ENCODE measurements at places on chromosomes 3 and 15.

DNA sequence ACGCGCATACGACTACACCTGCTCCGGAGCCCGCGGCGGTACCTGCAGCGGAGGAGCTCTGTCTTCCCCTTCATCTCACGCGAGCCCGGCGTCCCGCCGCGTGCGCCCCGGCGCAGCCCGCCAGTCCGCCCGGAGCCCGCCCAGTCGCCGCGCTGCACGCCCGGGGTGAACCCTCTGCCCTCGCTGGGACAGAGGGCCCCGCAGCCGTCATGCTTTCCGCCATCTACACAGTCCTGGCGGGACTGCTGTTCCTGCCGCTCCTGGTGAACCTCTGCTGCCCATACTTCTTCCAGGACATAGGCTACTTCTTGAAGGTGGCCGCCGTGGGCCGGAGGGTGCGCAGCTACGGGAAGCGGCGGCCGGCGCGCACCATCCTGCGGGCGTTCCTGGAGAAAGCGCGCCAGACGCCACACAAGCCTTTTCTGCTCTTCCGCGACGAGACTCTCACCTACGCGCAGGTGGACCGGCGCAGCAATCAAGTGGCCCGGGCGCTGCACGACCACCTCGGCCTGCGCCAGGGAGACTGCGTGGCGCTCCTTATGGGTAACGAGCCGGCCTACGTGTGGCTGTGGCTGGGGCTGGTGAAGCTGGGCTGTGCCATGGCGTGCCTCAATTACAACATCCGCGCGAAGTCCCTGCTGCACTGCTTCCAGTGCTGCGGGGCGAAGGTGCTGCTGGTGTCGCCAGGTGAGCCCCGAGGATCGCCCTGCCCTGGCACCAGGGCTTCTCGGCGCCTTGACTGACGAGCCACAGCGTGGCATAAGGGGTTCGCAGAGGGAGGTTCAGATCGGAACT is 420 bp downstream of the SLC27A2 start:
- peak; percentile 17 for DNase-seq

- no peak for DNase-seq
Observed at GRCh38 chr15:48423896-48424475, 92.8 kb downstream of the DUT start.

- no peak for DNase-seq
Observed at GRCh38 chr3:52372822-52373504, 56.8 kb downstream of the DNAH1 start.

DNA sequence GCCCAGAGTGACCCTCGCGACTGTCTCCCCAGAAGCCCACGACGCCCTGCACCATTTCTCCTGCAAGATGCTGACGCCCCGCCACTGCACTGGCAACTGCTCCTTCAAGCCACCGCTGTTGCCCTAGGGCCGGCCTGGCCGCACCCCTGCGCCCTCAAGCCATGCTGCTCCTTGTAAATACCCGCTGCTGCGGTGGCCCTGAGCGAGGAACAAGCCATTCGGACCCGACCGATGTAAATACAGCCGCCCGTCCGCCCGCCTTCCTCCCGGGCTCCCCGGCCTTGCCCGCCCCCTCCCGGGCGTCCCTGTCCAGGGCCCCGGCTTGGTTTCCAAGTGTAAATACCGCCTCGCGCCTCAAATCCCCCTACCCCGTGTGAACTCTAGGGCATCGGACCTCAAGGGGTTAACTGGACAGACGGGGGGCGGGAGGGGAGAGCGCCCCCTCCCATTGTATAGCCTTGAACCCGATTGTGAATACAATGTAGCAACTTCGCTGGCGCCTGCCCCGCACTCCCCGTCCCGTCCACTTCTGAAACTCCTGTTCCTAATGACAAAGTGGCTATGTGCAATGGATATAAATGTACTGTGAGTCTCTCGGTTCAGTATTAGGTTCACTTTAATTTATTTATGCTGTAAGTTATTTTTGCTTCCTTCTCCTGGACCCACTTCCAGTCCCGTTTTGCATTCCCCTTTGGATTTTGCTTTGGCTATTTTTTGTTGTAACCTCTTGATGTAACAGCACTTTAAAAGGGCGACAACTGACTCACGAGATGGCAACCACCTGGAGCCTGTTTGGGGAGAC is 5.9 kb downstream of the RNU6-1 start:
- no peak for DNase-seq

- DNase-seq = peak; percentile 10
Observed at GRCh38 chr3:129829640-129830039, 63.9 kb downstream of the TMCC1 start.

GRCh38 chr15:33926260-33926659 is 42.0 kb upstream of the CHRM5 start:
- no peak for DNase-seq

GRCh38 chr15:52220937-52221660 is 29.9 kb upstream of the GNB5 start:
- DNase-seq = no peak

- no peak for DNase-seq
Observed at GRCh38 chr3:154971341-154971740, 108.8 kb upstream of the MME start.

- DNase-seq = no peak
Observed at GRCh38 chr15:50556642-50557371, 10.3 kb upstream of the USP50 start.

DNA sequence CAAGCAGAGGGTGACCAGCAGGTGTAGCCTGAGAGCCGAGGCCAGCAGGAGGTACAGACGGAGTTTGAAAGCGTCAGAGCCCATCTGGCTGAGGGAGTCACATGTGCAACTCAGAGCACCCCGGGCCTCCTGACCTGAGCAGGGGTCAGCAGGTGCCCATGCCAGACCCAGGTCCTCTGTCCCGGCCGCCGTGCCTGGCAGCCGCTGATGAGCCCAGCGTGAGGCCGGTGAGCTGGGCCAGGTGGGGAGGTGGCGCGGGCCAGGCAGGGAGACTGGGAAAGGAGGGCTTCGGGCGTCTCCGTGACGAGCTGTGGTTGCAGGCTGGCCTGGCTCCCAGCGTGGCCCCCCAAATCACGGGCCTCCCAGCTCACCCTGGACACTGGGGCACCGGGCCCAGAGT is 130.9 kb downstream of the CHSY1 start:
- no peak for DNase-seq

- no peak for DNase-seq
Observed at GRCh38 chr3:140655678-140656077, 22.2 kb upstream of the TRIM42 start.

GRCh38 chr3:177513815-177514610 is 316.7 kb upstream of the TBL1XR1 start:
- no peak for DNase-seq

DNA sequence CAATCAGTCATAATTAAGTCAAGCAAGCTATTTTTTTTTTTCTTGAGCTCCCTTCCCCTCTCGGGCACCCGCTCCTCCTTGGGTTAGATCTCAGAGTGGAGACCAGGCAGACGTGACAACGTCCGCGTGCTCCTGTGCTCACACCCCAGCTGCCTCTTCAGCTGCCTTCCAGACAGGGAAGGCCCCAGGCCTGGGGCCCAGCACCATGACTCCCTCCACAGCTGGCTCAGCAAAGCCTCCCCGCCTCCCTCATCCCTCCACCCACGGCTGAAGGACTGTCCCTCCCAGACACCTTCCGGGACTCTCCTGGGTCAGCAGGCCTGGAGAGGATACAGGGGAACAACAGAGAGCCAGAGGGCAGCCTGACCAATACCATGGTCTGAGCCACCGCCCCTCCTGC is 87.9 kb upstream of the LINGO1 start:
- no peak for DNase-seq

GRCh38 chr15:35182841-35183479 is 97.9 kb upstream of the NANOGP8 start:
- no peak for DNase-seq

DNA sequence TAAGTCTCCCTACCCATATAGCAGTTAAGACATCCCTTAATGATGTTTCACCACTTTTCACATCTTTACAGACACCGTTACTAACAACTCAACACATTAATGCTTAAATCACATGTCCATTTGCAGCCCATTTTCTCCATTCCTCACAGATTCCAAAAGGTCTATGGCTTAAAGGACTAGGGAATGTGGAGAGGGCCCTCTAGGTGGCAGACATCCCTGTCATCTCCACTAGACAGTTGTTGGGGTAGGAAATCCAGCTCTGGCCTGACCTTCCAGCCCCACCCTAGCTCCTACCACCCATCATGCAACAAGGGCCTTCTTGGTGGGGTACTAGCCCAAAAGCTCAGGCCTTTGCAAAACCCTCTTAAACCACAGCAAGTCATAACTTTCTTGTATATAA is 25.2 kb downstream of the CPEB1 start:
- DNase-seq = no peak

- no peak for DNase-seq
Observed at GRCh38 chr3:152040319-152040718, 166.9 kb downstream of the SUCNR1 start.

DNA sequence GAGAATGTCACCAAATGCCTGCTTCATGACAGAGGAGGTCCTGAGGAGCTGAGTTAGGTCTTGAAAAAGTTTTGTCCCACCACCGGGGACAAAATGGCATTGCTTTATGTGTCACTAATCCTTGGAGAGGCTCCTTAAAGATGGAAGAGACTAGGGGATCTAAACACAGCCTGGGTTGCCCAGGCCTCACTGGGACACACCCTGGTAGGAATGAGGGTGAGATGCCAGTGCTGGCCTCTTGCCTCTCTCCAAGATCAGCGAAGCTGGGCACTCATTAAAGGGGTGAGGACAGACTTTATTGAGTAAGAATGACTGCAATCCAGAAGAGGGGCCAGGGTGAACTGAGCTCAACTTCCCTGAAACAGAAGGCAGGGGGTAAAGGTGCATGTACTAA is 58.5 kb upstream of the KLF13 start:
- DNase-seq = no peak

DNA sequence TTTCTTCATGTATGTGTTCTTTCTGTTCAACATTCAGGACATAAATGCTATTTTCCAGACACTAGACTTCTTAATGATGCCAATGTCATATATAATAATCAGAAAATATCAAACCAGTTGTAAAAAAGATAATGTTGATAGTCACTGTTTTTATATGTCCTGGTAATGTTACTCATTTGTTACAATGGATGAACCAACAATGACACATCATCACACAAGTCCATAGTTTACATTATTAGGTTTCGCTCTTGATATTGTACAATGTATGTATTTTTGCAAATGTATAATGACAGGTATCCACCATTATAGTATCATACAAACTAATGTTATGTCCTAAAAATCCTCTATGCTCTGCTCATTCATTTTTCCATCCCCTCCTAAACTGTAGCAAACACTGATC is 243.8 kb upstream of the CDIN1 start:
- no peak for DNase-seq

DNA sequence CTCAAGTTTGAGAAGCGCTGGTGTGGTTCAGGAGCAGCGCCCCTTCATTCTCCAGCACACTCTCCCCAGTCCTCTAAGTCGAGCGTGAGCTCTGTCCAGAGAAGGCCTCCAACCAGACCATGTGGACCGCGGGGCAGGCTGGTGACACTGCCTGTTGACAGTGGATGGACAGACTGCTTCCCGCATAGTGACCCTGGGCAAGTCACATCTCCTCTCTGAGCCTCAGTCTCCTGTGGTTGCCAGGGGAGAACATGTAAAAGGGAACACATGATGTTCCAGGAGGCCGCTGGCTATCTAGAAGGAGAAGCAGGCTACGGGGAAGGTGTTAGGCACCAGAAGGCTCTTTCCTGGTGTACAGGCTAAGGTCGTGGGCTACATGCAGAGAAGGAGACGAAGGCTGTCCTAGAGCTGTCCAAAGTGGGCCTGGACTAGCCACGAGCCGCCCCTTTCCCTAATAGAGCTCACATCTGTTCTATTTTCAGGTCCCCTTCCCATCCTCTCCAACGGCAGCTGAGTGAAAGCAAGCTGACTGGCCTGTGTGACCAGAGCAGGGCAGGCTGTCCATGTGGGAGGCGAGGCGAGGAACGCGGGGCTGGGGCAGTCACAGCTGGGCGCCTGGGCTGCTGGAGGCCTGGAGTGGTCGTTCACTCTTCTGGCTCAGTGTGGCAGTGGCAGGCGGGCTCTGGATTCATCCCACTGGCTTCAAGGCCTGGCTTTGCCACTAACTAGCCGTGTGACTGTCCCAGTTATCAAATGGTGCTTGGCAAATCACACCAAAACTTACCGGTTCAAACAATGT is 11.1 kb downstream of the ISG20 start:
- DNase-seq = no peak

GRCh38 chr3:31634476-31634875 is 101.8 kb downstream of the STT3B start:
- DNase-seq = no peak

- DNase-seq = no peak
Observed at GRCh38 chr15:33142708-33143107, 51.8 kb downstream of the FMN1 start.

GRCh38 chr3:108090049-108090700 is 656 bp downstream of the CD47 start:
- DNase-seq = peak; percentile 77

DNA sequence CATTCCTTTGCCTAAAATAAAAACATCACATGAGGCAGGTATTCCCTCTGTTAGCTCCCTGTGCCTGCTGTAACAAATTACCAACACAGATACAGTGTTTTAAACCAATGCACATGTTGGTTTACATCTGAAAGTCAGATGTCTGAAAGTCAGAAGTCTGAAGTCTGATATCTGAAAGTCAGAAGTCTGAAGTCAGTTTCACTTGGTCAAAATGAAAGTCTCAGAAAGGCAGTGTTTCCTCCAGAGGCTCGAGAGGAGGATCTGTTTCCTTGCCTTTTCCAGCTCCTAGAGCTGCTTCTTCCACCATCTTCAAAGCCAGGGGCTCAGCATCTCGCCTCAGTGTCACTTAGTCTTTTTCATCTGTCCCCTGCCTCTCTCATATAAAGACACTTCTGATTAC is 22.0 kb downstream of the SST start:
- DNase-seq = no peak

GRCh38 chr15:45114076-45114750 is at the start of the genes DUOX2 and DUOXA2:
TSS of gene DUOX2 (minus strand) at chr15:45114172. CDS start at chr15:45113411, 761 bp downstream.
TSS of gene DUOXA2 (plus strand) at chr15:45114326. CDS start at chr15:45114606, 280 bp downstream.
- no peak for DNase-seq

DNA sequence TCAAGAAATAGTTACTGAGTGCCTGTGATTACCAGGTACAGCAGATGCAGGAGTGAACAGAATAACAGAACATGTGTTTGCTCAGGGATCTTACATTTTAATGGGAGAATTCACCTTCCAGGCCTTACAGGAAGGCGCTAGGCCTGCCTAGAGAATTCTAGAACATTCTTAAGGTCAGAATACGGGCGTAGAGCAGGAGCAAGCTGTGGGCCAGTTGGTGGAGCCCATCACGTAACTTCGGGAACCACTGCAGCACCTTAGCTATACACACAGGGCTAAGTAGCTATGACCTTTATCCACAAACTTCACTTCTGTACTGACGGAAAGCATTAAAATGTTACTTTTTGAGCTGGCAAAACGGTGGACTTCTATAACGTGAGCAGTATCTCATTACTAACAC is 743 bp upstream of the DAZL start:
- no peak for DNase-seq

DNA sequence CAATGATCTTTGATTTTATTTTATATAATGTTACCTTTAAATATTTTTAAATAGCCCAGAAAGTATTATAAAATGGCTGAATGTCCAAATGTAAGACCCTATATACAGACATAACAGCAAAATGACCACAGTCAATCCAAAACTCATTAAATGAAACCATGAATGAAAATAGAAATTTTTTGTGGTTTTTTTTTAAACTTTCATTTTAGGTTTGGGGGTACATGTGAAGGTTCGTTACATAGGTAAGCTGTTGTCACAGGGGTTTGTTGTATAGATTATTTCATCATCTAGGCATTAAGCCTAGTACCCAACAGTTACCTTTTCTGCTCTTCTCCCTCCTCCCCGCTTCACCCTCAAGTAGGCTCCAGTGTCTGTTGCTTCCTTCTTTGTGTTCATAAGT is 108.8 kb downstream of the FAIM start:
- no peak for DNase-seq

Data from central memory CD4-positive, alpha-beta T cell (primary cell).